ENCODE measurements at places on chromosomes 1 and 21.

DNA sequence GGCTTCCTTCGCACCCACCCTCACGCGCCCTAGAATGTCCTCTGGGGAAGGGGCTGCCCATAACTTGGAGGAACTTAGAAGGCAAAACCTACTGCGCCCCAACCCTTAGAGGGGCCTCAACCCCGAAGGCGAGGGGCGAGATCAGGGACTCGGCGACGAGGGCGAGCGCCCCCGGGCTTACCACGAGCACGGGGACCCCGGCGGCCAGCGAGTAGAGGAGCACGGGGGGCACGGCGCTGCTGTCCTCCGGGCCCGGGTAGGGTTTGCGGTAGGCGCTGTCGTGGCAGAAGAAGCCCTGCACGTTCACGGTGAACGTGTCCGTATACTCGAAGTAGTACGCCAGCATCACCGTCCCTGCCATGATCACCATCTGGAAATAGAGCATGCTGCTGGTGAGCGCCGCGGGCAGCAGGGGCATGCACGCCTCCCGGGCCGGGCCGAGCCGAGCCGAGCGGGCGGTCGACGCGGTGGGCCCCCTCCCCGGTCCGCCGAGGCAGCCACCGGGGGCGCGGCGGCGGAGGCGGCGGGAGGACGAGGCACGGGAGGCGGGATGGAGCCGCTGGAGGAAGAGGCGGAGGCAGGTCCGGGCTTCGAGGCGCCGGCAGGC lies 304 bp downstream of the PLPPR5 start:
- no peak for DNase-seq

DNA sequence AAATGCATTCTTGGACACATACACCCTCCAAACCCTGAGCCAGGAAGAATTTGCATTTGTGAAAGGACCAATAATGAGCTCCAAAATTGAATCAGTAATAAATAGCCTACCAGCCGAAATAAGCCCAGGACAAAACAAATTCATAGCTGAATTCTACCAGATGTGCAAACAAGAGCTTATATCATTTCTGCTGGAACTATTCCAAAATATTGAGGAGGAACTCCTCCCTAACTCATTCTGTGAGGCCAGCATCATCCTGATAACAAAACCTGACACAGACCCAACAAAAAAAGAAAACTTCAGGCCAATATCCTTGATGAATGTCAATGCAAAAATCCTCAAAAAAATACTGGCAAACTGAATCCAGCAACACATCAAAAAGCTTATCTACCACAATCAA lies 6.7 kb downstream of the SPRR2E start:
- DNase-seq: no peak

GRCh38 chr21:25273959-25274358 lies 333.3 kb downstream of the MRPL39 start:
- no peak for DNase-seq

DNA sequence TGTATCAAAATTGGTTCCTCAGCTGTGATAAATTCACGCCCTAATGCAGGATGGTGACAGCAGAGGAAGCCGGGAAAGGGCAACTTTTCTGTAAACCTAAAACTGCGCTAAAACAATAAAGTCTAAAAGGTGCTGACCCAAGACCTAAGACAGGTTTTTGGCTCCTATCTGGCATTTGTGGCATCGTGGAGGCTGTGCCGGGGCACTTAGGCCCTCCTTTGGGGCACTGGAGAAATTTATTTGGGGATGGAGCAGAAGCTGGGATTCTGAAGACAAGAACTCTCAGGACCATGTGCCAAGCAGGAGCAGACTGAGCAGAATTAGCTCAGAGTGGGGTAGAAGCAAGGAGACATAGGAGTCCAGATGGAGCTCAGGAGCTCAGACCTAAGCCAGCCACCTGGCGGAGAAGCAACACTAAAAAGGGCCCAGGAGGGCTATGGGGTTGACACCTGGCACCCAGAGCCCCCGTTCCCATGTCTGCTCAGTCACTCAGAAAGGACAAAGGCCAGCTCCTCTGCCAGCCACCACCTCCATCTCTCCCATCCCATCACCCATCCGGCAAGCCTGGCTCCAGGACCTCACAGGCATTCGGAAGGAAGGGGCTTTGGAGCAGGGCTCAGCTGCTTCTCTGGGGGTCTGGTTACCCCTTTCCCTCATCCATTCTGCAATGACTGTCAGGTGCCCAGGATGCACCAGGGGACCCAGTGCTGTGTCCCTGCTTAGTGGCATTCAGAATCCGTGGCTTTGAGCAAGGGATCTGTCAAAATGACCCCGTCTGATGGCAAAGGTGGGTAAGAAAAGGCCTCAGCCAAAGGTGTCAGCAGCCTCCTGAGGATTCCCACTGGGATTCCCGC lies 347.7 kb downstream of the NPHP4 start:
- no peak for DNase-seq

- no peak for DNase-seq
Measured at GRCh38 chr1:205929496-205930194, 13.6 kb downstream of the SLC26A9 start.

DNA sequence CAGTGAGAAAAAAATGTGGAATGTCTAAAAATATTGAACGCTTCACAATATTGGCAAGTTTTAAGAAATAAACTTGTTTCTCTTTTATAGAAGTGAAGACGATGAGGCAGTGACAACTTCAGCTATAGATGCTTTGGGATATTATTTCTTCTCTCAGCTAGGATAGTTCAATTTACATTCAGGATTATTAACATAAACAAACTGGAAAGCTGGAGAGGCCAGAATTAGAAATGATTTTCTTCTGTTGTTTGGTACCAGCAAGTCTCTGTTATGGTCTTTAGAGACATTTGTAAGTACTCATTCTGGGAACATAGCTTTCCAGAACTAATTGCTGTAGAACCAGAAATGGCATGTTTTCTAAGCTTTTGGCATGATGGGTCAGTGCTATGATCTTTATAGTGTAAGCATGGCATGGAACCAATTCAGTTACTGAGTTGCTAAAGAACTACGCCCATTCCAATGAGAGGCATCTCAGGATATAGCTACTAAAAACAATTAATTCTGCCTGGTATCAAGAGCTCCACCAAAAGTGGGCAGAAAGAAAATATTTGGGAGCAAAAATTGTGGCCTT lies 599.5 kb upstream of the B3GALT2 start:
- no peak for DNase-seq

DNA sequence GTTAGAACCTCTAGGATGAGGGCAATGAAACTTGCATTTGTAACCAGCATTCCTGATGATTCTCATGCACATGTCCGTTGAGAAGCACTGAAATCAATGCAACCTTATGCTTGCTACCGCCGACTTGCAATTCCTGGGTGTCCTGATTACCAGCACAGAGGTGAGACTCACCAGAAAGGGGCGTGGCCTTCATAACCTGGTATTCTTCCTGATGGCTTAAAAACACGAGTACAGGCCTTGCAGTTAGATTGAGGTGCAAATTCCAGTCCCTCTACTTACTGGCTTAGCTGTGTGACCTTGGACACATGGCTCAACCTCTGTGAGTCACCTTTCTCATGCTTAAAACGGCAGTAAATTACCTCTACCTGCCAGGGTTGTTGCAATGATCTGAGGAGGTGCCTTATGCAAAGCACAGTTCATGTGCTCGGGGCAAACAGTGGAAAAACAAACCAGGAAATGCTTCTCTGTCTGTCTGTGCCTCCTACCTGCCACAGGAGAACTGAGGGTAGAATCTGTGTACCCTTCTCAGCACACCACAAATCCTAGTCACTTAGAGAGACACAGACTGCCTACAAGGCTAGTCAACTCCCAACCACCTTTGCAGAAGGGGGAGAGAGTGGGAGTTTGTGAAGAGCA lies 39.1 kb upstream of the ECE1 start:
- DNase-seq: no peak

DNA sequence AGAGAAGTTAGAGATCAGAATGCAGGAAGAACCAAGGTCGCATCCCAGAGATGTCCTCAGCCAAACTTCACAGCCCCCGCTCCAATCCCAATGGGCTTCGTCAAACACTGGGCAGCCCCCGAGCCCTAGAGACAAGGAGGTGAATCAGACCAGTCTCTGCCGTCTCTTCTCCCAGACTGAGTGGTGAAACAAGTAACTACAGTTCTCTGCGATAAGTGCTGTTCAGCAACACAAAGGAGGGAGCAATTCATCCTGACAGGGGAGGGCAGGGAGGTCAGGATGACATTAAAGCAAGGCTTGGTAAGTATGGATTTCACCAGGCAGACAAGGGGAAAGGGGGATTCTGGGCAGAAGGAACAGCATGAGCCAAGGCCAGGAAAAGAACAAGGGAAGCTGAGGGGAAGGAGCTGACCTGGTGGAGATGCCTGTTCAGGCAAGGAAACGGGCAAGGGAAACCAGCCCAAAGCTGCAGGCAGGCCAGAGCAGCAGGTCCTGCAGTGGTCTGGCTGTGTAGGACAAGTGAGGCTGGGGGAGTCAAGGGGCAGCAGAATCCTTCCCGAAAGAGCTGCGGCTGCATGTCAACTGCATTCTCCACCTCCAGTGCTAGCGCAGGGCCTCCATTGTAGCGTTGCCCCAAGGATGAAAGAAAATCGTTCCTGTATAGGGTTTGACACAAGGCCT lies 13.6 kb upstream of the ERI3 start:
- no peak for DNase-seq

DNA sequence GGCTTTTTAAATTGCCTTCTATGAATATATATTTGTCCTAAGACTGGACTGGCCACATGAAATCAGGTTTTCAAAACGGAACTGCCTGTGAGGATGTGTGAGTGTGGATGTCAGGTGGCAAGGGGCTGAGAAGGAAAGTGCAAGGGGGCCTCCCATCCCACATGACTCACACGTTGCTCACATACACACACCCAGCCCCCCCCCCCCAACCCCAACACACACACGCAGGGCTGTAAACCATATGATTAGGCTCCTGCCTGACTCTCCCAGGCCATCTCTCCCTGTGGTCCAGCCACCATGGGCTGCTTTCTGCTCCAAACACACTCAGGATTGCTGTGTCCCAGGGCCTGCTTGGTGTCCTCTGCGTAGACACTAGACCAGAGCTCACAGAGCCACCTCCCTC lies 22.4 kb downstream of the DEGS1 start:
- DNase-seq: peak; percentile 43

- DNase-seq: no peak
Measured at GRCh38 chr1:166948856-166949350, 26.4 kb downstream of the ILDR2 start.

DNA sequence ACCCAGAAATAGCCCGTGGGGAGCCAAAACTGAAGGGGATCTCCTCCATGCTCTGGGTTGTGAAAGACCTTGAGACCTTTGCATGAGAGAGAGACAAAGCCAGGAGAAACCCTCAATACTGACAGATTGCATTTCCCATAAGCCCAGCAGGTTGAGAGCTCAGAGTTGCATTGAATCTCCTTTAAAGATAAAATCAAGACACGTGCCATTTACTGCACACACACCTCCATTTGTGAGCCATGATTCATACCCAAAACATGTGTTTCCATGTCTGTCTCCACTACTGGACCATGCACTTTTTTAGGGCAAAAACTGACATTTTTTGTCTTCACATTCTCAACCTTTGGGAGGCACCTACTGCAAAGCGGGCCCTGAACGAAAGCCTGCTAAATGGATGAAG lies 144.0 kb upstream of the NRIP1 start:
- DNase-seq: no peak

- DNase-seq: no peak
Measured at GRCh38 chr1:53122961-53123413, 19.5 kb downstream of the SLC1A7 start.

DNA sequence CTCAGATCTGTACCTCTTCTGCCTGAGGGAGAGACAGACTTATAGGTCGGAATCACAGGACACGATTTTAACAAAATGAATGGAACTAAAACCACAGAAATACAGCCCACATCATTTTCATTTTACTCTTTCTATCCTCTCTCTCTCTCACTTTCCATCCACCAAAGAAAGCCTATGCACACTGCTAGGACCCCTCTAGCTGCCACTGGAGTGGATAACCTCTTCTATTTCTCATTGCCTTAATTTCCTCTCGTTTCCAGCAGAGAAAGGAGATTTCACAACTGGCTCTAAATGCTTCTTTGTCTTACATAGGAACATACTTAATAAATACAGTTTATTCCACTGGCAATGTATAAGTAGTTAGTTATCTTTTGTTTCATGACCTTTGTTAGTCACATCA lies 867.8 kb upstream of the ADGRL4 start:
- no peak for DNase-seq

DNA sequence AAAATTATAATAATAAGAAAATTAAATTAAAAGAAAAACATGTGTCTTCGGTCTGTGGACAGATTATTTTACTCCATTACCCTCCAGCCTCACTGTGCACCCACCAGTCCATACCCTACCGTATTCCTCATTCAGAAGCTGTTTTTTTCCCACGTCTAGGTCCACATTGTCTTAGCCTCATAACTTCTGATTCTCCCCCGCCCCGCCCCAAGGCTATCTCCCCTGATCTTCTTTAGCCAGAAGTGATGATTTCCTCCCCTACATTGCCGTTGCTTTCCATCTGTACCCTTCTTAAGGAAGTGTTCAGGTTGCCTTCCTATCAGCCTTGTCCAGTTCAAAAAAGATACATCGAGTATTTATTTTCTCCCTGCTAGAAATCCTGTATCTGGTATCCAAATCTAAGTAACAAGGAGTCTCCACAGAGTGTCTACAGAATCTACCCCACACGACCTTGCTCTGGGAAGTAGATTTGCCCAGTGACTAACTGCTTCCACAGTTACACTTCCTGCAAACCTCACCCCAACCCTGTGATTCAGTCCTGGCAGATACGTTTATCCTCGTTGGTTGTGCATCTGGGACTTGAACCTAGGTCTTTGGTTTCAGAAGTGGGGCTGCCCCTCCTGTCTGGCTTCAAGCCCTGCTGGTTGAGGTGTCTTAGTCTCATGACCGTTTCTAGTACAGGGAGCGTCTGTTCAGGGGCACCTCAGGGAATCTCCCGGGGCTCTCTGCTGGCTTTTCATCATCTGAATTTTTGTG lies 470.2 kb downstream of the CAMTA1 start:
- DNase-seq: no peak

GRCh38 chr1:34975771-34976170 lies 9.4 kb downstream of the TMEM35B start:
- DNase-seq: no peak

- DNase-seq: no peak
Measured at GRCh38 chr1:192632641-192633532, 3.1 kb upstream of the RGS13 start.

DNA sequence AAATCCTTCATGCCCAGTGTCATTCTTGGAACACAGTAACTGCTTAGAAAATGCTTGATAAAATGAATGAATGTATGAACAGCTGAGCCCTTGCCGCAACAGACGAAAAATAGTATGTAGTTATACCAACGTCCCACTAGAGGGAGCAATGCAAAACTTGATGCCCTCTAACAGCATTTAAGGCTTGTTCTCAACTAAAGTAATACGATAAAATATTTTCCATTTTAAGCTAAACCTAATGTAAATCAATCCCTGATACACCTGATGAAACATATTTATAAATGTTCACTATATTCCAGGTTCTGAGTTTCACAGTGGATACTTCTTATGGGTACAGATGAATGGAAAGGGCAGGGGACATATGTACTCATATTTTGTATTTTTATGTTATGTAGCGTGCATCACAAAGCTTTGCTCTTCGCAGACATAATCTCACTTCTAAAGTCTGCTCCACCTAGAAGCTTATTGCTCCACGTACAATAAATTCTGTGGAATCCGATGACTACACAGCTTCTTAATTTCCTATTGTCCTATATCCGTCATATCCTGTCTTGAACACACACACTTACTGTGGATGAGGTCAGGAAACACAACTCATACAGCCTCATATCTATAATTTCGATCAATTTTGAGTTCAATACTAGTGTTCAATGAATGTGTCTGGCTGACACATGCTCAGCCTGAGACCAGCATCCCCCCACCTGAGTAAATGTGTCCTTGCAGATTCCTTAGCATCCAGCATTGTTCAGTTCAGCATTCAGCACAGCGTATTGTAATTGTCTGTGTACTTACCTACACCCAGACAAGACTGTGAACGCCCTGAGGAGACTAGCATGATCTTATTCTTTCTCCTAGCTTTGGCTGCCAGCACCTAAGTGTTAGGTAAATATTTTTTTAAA lies 4.4 kb upstream of the UTP25 start:
- DNase-seq: no peak

All from stimulated activated CD8-positive, alpha-beta memory T cell treated with anti-CD3 and anti-CD28 coated beads, Interleukin-2, amount 100 ng/mL, for 48 hours (primary cell).